ENCODE measurements at places on chromosomes 4 and X. TPM values are rescaled to one million over a fixed set of nuclear protein-coding genes. Genes with fewer than 3 reads are reported as not detected.

Gene CT45A10
- total RNA-seq, result not detected

Gene TASL
- not detected for total RNA-seq

Gene RAB33A
- total RNA-seq, result 1.6 TPM

Gene TEX11
- total RNA-seq, result not detected

Gene MXRA5
- total RNA-seq, result 1.1 TPM

Gene MBNL3
- total RNA-seq, result 1.1 TPM

Gene STK32B
- 5.8 TPM for total RNA-seq

Gene FREM3
- not detected for total RNA-seq

Gene FAM9B
- total RNA-seq, result not detected

Gene IL21
- not detected for total RNA-seq

Gene HTN3
- total RNA-seq, result not detected

Gene PAGE4
- not detected for total RNA-seq

Gene EDA
- total RNA-seq, result under 0.01 TPM

Gene PABPC4L
- total RNA-seq, result 0.72 TPM

Gene STX18
- total RNA-seq, result 26.9 TPM
